ENCODE measurements at places on chromosomes 3 and 15.

DNA sequence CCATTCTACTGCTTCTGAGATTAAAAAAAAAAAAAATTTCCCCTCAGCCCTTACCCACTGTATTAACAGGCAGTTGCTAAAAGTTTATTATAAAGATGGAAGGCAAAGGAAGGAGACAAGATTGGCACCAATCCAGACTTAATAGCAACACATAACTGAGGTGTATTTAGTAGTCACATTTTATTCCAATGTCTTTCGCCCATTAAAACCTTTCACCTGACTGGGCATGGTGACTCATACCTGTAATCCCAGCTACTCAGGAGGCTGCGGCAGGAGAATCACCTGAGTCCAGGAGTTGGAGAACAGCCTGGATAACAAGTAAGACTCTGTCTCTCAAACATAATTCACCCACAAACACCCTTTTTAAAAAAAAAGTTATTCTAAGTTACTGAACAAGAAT is 4.4 kb downstream of the ACAP2 start:
- no peak for DNase-seq

GRCh38 chr3:163768048-163768447 is 1310.2 kb downstream of the SI start:
- DNase-seq, result no peak

DNA sequence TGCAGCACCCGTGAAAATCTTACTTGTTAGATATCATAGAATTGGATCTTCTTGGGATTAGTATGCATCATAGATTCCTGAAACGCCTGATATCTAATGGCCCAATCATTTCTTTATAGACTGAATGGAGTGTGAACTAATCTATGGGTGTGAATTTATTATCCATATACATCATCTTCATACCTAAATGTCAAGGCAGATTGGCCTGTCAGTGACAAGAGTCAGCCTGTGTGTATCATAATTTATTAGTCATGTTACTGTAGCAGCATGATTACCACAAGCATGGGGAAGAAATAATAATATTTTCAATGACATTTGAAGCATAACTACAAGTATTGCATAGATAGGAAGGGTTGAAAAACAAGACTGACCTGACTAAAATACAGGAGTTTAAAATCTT is 235.8 kb downstream of the RAP2B start:
- no peak for DNase-seq

- DNase-seq, result no peak
Observed at GRCh38 chr3:152026033-152026556, 152.7 kb downstream of the SUCNR1 start.

DNA sequence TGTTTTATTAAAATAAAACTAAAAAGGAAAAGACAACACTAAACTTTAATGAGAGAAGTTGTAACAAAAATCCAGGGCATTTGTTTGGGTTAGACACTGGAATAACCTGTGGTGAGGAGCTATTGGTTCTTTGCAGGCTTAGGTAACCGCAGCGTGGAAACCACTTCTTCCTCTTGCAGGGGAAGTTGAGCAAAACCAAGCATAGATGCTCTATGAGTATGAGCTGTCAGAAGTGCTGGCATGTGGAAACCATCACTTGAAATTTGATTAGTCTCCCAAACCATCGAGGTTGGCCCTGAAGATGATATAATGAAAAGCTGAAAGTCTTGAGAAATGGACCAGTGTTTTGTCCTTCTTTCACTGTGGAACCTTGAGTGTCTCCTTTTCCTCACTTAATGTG is 127.1 kb upstream of the RBMS3 start:
- DNase-seq, result no peak

- DNase-seq, result no peak
Observed at GRCh38 chr15:68552344-68552743, 26.4 kb upstream of the CORO2B start.

DNA sequence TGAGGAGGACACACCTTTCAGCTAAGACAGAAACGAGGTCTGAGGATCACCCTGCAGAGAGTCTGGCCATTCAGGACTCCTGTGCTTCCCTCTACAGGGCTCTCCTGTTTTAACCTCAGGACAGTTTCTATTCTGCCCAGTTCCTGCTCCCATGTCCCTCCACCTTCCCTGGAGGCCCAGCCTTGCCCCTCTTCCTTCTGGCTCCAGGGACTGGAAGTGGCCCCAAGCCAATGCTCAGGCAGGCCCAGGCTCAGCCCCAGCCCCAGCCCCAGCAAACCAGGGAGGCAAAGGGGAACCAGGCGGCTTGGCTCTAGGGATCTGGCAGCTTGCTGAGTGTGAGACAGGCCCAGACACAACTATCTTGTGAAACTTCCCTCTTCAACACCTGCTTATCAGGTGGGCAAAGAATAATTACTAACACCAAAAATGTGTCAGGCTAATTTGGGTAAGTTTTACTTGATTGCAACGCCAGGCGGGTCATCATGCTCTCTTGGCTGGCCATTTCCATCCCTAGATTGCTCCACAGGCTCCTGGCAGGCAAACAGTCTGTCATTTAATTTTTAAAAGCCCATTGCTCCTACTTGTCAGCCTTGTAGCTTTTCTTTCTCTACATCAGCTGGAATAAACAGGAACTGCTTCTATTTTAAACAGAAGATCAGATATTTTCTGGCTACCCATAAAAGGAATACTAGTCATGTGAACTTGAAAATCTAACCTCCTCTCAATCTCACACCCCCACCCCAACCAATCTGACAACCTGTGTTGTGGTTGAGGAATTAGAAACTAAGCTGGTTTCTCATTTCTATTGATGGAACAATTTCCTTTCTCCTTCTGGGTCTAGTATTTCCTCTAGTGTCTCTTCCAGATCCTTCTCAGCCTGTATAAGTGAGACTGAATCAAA is 33.5 kb downstream of the UPK1B start:
- DNase-seq, result no peak

GRCh38 chr15:63040954-63041353 is 1.6 kb upstream of the TPM1 start:
- no peak for DNase-seq

GRCh38 chr15:65423150-65423975 is 616 bp upstream of the IGDCC4 start:
- no peak for DNase-seq

DNA sequence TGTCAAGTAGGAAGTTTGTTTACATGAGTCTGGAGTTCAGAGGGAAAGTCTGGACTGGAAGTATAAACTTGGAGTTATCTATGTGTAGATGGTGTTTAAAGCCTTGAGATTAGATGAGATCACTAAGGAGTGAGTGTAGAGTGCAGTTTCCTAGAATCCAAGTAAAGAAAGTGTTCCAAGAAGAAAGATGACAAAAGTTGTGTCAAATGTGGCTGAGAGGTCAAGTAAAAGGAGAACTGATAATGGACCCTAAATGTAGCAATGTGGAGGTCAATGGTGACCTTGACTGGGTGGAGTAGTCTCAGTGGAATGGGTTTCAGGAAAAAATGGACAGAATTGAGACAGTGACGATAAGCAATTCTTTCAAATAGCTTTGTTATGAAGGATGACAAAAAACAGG is 39.9 kb upstream of the ULK4 start:
- DNase-seq, result no peak

DNA sequence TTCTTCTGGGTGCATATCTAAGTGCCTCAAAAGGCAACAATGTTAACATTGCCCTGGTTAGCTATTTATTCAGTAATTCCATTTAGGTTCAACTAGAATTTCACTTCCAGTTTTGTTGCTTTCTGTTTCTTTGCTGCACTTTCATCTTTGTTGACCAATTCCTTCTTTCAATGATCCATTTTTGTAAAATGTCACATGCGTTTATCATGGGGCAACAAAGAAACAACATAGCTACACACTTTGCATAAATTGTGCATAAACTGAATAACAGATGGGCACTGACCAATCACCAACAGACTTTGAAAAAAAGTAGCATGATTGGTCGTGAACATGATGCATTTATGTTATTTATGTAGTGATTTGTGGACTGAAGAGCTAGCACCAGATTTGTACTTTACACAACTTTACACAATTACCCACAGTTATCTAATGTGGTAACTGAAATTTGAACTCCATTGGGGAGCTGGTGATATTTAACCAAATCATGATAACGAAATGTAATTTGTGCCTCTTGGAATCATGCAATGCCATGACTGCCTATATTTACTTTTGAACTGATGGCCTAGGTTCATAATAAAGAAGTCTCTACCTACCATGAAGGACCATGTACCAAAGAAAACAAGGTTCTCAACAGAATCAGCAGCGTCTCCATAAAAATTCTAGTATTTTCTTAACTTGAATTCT is 7.1 kb upstream of the CPOX start:
- DNase-seq, result no peak

DNA sequence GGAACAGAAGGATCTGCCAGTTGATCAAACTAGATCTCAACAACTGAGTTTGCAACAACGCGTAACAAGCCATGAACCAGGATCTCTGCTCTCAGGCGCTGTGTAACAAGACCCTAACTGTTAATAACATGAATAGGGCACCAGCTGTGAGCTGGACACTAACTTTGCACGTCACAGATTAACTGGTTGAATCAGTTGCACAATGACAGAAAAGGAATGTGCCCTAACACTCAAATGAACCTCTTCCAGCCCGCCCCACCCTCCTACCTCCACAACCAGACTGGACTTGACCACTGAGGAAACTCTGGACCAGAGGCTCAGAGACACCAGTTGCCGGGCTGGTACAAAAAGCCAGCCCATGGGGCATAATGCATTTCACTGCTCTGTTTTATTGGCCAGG is 34.3 kb downstream of the MCF2L2 start:
- no peak for DNase-seq

GRCh38 chr15:55496716-55497115 is 11.3 kb downstream of the DNAAF4 start:
- DNase-seq, result no peak

- DNase-seq, result no peak
Observed at GRCh38 chr3:188884299-188885043, 287.3 kb upstream of the TPRG1 start.

Data from NCI-H345 (cell line).